AG20443 (cell line): ENCODE measurements at places on chromosomes 11 and 22.

GRCh38 chr22:19942157-19943081 is 801 bp upstream of the TXNRD2 start:
- peak; percentile 83 for DNase-seq

DNA sequence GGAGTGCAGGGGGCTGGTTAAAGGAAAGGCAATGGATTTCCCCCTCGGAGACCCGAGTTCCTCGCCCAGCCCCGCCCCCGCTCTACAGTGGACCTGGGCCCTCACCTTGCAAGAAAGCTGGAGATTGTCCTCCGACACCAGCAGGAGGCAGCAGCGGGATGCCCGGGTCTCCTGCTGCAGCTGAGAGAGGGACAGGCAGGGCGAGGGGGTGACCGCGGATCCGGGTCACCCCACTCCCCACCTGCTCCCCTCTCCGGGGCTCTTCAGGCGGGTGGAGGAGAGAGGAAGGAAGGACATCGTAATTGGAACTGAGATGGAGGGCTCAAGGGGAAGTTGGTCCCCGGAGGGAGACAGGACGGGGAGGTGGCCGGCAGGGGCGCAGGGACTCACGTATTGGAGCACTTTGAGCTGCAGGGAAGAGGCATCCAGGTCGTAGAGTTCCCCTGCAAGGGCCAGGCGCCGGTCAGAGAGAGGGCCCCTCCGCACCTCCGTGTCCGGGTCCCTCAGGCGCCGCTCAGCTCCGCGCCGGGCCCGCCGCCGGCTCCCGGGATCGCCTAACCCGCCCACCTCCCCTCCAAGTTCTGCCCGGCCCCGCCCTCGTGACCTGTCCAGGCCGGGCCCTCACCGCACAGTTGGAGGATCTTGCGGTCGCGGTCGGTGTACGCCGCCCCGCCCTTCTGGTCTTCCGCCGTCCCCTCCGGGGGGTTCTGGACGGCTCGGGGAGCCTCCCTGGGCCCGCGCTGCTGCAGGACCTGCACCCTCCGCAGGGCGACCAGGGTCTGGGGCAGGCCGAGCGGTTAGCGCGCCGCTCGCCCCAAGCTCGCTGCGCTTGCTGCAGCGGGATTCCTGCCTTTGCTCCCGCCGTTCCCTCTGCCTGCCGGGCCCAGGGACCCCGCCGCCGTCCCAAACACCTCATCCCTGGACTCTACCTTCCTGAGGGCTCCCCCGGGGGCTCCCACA is 84.1 kb downstream of the PDE2A start:
- DNase-seq, result no peak

DNA sequence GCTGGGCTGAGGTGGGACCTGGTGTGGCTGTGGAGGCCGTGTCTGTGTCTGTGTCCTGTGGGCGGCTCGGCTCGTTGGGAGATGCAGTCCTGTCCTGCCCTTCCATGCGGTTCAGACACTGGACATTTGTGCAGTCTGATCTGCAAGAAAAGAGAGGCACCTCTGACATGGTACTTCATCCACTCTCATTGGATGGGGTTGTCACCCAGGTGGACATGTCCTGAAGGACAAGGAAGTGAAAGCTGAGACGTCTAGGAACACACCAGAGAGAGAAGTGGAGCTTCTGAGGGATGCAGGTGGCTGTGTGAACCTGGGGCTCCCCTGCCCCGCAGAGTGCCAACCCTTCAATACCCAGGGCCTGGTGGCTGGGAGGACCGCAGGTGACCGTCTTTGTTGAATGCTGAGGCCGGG is 18.4 kb downstream of the TBX1 start:
- no peak for DNase-seq

- no peak for DNase-seq
Measured at GRCh38 chr11:19306179-19306944, 65.6 kb upstream of the E2F8 start.

GRCh38 chr11:127625402-127625801 is 624.8 kb upstream of the KIRREL3 start:
- no peak for DNase-seq

- DNase-seq, result no peak
Measured at GRCh38 chr22:50519151-50519550, 6.2 kb downstream of the SCO2 start.

DNA sequence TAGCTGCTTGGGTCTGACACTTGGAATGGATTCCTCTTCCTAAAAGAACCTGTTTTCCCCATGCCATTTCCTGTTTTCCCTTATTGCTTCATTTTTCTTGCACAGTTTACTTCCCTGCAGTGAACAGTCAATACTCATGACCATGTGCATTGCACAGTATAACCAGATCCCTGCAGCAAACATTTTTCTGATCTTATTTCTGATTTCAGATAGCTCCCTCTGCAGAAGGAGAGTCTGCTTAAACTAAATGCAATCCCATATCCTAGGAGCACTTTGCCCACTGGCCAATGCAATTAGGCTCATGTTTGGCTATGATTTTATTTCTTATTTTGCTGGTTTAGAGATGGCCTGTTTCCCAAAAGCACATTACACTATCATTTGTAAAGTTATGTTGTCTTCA is 96.7 kb upstream of the CD44 start:
- no peak for DNase-seq

- no peak for DNase-seq
Measured at GRCh38 chr22:22822106-22822505, 65.5 kb upstream of the IGLL5 start.

- peak; percentile 84 for DNase-seq
Measured at GRCh38 chr22:35154937-35155387, 89.0 kb downstream of the ISX start.

DNA sequence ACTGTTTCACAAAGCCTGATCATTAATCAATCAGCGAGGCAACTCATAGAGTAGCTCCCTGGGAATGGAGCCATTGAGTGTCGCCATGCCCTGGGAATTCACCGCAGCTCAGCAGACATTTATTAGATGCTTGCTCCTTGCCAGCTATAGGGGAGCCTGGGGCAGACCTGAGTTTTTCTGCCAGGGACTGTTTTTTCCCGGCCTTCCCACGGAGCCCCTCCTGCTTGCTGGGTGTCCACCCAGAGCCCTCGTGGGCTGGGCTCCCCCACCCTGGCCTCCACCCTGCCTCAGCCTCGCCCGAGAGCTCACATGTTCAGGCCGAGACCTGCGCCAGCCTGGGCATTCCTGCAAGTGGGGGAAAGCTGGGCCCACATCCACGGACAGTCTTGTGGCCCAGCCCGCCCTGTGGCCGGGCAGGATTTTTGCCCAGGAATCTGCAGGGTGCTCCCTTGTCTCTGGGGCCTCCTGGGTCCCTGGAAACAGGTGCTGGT is 64.9 kb downstream of the SMIM38 start:
- DNase-seq, result peak; percentile 38

GRCh38 chr11:95586155-95586554 is 203.4 kb downstream of the FAM76B start:
- DNase-seq, result no peak

GRCh38 chr22:49553076-49553475 is 274.6 kb downstream of the BRD1 start:
- DNase-seq, result no peak

DNA sequence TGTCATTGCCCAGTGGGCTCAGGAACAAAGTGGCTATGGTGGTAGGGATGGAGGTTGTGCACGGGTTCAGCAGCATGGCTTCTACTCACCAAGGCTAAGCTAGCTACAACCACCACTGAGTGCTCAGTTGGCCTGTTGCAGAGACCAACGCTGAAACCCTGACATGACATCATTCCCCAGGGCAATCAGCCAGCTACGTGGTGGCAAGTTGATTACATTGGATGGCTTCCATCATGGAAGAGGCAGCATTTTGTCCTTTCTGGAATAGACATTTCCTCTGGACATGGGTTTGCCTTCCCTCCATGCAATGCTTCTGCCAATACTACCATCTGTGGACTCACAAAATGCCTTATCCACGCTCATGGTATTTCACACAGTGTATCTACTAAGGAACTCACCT is 634.3 kb downstream of the OPCML start:
- peak; percentile 18 for DNase-seq

GRCh38 chr11:14314127-14314526 is 44.9 kb downstream of the RRAS2 start:
- no peak for DNase-seq

DNA sequence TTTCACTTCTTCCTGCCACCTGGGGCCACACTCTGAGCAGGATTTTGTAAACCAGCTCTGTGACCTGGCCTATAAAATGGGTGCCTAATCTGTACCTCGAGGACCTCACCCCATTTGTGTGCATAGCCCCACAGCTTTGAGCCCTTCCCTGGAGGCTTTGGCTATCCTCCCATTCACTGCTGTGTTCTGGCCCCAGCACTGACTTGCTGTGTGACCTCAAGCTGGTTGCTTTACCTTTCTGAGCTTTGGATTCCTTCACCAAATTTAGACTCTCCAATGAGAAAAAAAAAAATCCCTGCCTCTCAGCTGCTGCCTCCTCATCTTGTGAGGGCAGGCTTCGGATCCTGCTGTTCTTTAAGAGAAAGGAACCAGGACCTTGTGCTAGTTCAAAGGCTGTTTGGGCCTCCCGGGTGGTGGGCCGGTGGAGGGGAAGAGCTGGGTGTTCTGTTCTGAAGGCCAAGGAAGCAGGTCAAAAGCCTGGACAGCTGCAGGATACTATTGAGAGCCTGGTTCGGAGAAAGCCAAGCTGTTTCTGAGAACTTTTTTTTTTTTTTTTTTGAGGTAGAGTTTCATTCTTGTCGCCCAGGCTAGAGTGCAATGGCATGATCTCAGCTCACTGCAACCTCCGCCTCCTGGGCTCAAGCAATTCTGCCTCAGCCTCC is 1.1 kb upstream of the PYGM start:
- DNase-seq, result no peak

DNA sequence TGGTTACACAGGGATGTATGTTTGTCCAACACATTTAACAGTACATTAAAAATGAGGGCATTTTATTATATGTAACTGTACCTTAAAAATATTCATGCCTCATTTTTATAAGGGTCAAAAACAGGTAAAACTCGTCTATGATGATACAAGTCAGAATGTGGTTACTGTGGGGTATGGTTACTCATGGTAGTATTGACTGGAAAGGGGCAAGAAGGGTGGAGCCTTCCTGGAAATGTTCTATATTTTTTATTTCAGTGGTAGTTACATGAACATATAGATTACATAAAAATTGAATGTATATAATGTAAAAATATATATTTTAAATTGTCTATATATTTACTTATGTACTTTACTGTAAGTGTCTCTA is 99.8 kb downstream of the STIM1 start:
- DNase-seq, result no peak

GRCh38 chr11:10891151-10891720 is 33.4 kb upstream of the ZBED5 start:
- DNase-seq, result no peak

DNA sequence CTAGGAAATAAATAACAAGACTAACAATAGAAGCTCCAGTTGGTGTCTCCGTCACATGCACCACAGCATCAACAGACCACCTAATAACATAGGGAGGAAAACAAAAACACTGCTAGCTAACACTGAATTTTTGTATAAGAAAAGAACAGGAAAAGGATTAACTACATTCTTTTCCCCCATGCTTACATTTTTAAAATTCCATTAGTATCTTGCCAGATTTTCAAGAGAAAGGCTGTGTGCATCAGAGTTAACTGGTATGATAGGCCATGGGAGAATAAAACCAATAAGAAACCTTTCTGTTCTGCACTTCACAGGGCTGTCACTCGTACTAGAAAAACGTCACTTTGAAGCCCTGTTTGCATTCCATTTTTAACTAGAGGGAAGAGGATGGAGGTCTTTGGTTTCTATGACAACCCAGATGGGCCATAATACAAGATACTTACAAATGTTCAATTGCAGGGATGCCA is 79.0 kb downstream of the LARGE2 start:
- DNase-seq, result peak; percentile 43

GRCh38 chr11:3989276-3989920 is 105.2 kb upstream of the RRM1 start:
- DNase-seq, result no peak
